Activated T-cell treated with anti-CD3 and anti-CD28 coated beads, Interleukin-2, amount 50 U/mL, for 72 hours (primary cell): ENCODE measurements at places on chromosomes 6 and 20.

- peak; percentile 66 for DNase-seq
These were observed 2.3 kb downstream of the ARID1B start for GRCh38 chr6:156779206-156780094.

- no peak for DNase-seq
These were observed 25.2 kb downstream of the FNDC1 start for GRCh38 chr6:159194421-159194820.

- DNase-seq = peak; percentile 85
These were observed 35.7 kb upstream of the HLA-E start for GRCh38 chr6:30453508-30454116.

GRCh38 chr20:10075606-10076005, 40.8 kb downstream of the ANKEF1 start:
- DNase-seq = no peak

DNA sequence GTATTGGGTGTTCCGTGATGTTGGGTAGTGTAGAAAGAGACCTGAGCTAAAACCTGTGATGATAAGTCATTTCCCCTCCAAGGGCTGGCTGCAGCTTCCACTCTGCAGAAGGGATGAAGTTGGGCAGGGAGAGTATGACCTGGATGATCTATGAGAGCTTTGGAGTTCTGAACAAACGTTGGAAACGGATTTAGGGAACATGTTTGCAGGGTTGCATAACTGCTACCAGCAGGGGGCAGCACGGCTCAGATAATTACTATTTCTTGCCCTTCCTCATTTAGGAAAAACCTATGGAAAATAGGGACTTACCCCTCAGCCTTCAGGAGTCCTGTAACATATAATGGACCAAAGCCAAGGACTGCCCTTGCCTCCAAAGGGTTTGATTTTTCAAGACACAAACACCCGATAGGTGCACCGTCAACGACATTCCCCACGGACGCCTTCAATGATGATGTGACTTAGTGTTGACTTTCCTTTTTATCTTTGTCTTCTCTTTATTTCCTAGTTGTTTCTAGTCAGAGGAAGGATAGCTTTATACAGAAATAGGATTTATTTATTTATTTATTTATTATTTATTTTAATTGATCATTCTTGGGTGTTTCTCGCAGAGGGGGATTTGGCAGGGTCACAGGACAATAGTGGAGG, 164.9 kb upstream of the SASH1 start:
- peak; percentile 11 for DNase-seq

DNA sequence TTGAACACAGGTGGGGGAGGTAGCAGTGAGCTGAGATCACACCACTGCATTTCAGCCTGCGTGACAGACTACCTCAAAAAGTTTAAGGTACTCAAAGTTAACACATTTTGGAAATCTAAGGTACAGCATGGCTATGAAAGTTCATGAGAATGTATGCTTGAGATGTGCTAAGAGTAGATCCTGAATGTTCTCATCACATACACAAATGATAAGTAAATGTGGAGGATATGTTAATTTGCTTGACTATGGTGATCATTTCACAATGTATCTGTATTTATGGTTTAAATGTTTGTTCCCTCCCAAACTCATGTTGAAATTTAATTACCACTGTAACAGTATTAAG, 20.1 kb upstream of the SERPINB1 start:
- DNase-seq = no peak
